AG09309 (cell line): ENCODE measurements at places on chromosomes 7 and 10.

- DNase-seq: no peak
Measured at GRCh38 chr10:130921461-130921860, 390.1 kb downstream of the TCERG1L start.

- DNase-seq: no peak
Measured at GRCh38 chr7:46625032-46625431, 704.0 kb upstream of the IGFBP3 start.

- DNase-seq: no peak
Measured at GRCh38 chr10:119516381-119517234, 25.9 kb downstream of the RGS10 start.

DNA sequence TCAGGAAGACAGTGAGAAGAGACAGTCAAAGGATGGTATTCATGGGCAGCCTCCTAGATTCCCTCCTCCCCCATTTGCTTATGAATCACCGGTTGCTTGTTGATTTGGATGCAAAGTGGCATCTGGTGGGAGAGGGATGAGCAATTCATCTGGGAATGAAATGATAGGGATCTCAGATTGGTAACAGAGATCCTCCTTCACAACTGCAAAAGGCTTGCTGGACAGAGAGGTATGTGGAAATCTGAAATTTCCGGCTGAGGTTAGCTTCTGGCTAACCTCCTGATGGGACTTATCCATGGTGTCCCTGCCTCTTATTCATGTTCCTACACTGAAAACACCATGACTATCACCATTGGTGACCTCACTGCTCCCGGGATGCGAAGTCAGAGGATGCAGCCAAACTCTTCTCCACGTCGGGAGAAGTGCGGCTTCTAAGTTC, 48.4 kb upstream of the PODXL start:
- peak; percentile 82 for DNase-seq

DNA sequence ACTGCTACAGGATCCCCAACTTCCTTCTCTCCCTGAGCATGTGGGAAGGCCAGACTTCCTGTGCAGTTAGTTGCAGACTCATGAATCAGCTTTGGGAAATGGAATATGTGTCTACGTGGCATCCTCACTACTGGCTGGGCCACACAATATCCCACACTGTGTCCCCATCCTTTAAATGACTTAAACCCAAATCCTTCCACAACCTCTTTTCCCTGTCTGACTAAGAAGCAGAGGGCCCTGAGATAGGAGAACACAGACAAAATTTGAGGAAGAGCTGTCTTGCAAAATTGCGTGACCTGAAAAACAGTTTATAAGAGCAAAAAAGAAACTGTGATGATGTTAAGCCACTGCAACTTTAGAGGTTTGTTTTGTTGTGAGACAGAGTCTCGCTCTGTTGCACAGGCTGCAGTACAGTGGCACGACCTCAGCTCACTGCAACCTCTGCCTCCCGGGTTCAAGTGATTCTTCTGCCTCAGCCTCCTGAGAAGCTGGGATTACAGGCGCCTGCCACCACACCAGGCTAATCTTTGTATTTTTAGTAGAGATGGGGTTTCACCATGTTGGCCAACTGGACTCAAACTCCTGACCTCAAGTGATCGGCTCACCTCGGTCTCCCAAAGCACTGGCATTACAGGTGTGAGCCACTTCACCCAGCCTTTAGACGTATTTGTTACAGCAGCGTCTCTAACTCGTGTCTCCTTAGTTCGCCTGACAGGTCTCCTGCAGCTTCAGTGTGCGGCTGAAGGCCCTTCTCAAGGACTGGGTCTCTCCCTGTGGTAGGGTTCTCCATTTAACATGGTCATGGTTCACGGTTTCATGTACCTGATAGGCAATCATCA, 46.9 kb upstream of the SFMBT2 start:
- DNase-seq: no peak

GRCh38 chr10:106571192-106571946, 593.1 kb downstream of the SORCS1 start:
- DNase-seq: no peak

DNA sequence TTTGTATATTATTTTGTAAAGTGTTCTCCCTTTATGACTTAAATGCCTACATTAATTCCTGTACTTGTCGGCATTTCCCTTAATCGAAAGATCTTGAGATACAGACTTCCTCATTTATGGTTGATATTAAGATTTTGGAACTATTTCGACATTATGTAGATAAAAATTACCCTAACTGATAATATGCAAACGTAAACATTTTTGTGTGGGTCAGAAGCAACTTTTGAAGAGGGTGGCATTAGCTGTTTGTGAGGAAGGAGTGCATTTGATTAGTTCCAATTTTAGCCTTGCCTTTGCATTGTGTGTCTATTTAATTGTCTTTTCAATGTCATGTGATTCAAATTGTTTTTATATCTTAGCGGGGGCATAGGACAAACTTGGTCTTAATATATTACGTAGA, 114.7 kb downstream of the BICC1 start:
- DNase-seq: no peak

- no peak for DNase-seq
Measured at GRCh38 chr10:131093795-131094366, 217.6 kb downstream of the TCERG1L start.

GRCh38 chr7:23044581-23044980, 30.7 kb upstream of the HYCC1 start:
- no peak for DNase-seq

- DNase-seq: peak; percentile 17
Measured at GRCh38 chr7:141012044-141012685, 2.6 kb downstream of the MRPS33 start.

DNA sequence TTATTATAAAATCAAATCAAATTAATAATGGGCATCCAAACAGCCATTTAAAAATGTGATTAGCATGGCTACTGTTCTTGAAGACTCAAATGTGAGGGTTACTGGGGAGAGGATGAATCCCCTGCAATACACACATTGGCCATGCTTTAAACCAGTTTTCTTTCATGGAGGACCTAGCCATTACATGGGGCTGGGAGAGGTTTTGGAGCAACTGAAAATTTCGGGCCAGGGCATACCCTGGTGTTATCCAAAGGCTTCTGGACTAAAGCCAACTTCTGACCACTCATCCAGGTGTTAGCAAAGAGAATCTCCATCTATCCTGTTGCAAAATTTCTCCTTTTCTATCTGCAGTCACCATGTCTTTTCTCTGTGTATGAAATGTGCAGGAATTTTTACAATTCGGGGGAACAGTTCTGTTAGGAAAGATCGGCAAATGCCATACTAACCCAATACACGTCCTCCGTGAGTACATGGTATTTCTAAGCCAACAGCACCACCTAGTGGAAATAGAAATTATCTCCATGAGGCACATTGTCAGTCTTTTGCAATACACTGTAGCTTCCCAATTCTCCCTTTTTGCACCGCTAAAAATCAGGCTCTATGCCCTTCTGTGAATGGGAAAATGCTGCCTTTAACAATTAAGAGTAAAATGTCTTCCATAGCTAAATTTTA, 47.0 kb upstream of the ZNF107 start:
- DNase-seq: peak; percentile 29

GRCh38 chr7:95493247-95493646, 7.5 kb downstream of the ASB4 start:
- DNase-seq: no peak

DNA sequence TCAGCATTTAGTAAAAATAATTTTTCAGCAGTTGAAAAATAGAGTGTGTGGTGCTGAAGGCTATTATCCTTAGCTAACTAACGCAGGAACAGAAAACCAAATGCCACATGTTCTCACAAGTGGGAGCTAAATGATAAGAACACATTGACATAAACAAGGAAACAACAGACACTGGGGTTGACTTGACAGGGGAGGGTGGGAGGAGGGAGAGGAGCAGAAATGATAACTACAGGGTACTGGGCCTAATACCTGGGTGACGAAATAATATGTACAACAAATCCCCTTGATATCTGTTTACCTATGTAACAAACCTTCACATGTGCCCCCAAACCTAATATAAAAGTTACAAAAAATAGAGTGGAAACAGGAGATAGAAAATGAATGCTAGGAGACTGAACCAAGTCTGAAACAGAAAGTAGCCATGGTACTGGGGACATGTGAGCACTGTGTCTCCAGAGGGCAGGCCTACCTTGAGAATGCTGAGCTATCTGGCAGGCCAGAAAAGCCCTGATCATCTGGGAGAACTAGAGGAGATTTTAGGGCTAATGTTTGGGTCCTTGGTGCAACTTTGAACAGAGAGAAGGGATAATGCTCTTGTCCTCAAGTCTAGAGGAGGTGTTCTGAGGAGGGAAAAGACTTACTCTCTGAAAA, 4.7 kb upstream of the EFCAB10 start:
- no peak for DNase-seq
